ENCODE measurements at places on chromosomes 3 and 15. TPM values are rescaled to one million over a fixed set of nuclear protein-coding genes. Genes with fewer than 3 reads are reported as not detected.

GRCh38 chr3:160163229-160163878, 61.9 kb upstream of the C3orf80 start:
- no peak for DNase-seq

- no peak for DNase-seq
These were observed 29.3 kb downstream of the CD200 start for GRCh38 chr3:112362221-112362620.

- no peak for DNase-seq
These were observed 42.3 kb downstream of the TXNRD3 start for GRCh38 chr3:126612479-126613205.

GRCh38 chr3:69770976-69771634, 31.8 kb downstream of the MITF start:
- DNase-seq = peak; percentile 64

DNA sequence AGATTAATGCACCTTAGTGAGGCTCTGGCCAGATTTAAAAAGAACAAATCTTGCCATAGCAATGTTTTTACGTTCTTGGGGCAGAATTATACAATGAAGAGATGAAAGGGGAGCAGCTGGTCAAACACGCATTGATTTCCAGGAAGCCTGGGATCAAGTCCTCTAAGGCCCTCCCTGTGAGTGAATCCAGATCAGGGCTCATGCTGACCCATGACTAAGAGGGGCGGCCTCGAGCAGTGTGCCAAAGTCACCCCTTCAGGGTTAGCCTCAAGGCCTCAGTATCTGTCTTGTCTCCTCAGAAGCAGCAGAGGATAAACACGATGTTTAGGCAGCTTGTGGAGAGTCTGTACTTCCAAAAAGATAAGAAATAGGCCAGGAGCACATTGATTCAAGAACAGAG, 9.3 kb upstream of the RBP1 start:
- DNase-seq = no peak

- no peak for DNase-seq
These were observed 3.9 kb upstream of the CACNA1D start for GRCh38 chr3:53490459-53490968.

Gene GP5
- 0.17 TPM for total RNA-seq

Gene LOXL1
- 91.4 TPM for total RNA-seq

Gene THAP10
- total RNA-seq = 2.3 TPM

All from fibroblast of lung (primary cell).